ENCODE measurements at places on chromosomes 7 and 10.
A peak's percentile ranks its signal among the peaks of the same experiment; 100 is the strongest.

DNA sequence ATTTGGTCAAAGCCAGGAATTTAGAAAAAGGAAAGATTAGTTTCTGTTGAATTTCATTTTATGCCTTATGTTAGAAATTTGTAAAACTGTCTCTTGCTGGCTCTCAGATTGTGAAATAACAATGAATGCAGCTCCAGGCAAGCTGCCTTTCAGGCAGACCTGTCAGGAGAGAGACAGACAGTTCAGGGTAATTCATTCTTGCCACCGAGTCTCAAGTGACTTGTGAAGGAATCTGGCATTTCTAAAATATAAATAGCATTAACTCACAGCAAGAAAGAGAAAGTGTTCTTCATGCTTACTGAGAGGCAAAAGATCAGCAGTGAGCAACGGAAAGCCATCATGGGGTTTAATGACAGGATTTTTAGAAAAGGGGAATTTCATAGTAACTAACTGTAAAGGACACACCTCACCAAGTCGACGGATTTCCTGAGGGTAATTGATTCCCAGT is 442.3 kb upstream of the AKR1E2 start:
- peak; percentile 75 for DNase-seq

GRCh38 chr7:26369593-26369992 is 77.9 kb downstream of the SNX10 start:
- peak; percentile 86 for DNase-seq

DNA sequence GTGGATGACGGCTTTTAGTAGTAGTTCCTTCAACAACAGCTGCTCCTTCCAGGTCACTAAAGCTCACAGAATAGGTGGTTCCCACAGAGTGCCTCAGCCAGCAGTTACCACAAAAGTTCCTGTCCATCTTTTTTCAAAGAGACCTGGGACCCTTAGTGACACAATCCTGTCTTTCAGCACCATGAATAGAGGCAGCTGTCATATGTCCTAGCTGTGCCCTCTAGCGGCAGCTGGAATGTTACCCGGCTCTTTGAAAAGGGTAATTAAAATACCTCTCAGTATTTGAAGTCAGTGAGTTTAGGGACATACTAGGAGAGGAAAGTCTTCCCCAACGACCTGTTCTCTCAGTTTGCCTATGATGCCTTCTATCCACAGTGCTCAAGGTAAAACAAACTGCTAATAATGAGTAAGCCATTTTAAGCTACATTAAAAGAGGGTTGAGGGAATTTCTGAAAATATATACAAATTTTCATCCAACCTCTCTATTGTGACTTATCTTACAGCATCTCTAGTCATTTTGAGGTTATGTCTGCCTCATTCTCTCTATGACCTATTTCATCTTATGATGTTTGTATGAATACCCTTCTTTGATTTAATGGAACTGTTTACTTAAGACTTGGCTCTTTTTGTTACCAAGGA is 290.8 kb downstream of the NXPH1 start:
- peak; percentile 1 for DNase-seq

GRCh38 chr7:2360796-2361195 is 6.2 kb downstream of the EIF3B start:
- DNase-seq, result no peak

DNA sequence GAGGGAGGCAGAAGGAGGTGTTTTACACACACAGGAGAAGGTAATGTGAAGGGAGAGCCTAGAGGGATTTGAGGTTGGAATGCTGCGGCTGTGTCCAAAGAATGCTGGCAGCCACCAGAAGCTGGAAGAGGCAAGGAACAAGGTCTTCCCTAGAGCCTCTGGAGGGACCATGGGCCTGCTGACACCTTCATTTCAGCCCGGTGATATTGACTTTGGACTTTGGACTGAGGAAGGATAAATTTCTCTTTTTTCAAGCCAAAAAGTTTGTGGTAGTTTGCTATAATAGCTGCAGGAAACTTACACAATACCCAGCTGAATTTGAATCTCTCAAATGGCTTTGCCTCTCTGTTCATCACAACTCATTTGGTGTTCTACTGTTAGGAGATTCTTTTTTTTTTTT is 34.6 kb downstream of the UBN2 start:
- no peak for DNase-seq

- no peak for DNase-seq
Measured at GRCh38 chr10:62919776-62920175, 103.6 kb upstream of the EGR2 start.

GRCh38 chr10:84348860-84349259 is 20.5 kb downstream of the CCSER2 start:
- peak; percentile 83 for DNase-seq

DNA sequence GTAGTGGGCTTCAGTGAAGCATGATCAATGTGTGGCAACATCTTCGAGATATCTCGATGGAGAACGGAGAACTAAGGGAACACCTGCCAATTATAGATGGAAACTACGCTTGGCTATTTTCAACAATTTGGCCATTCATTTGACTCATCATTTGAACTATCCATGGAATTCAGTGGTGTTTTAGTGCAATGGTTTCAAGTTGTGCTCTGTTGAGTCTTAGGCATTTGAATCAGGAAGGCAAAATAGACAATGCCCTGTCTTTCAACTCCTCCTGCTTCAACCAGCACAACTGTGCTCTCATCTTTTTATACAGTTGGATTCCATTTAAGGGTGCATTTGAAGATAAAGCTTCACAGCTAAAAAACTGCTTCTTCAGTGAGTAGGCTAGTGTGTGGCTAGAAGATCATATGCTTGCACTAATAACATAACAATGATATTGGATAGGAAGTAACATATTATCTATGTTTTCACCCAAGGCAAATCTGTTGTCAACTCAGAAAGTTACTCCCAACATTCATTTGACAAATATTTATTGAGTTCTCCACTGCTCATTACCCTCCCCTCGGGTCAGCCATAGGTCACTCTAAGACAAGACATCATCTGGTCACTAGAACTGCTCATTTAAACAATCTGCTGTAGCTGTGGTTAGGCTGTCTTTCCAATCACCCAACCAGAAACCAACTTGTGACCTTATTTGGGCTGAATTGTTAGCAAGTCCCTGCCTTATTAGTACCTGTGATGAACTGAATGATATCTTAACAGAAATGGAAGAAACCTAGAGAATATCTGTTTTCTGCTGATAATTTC is 314.1 kb upstream of the SP4 start:
- DNase-seq, result no peak

DNA sequence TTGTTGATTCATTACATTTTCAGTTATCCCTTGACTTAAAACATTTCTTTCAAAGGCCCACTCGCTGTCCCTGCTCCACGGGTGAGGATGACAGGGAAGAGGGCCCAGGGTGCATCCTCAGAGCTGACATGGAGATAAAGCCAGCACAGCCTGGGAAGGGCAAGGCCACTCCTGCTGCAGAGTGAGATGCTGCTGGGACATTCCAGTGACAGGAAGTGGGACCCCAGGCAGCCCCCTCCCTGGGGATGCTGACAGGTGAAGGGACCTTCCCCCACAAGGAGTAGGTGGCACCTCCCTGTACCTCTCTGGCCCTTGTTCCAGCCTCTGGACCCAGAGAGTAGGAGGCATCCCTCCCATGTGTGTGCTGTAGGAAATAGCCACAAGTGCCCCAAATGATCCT is 97.8 kb upstream of the DDC start:
- DNase-seq, result no peak

- no peak for DNase-seq
Measured at GRCh38 chr7:111732923-111733322, 170.6 kb upstream of the IMMP2L start.

DNA sequence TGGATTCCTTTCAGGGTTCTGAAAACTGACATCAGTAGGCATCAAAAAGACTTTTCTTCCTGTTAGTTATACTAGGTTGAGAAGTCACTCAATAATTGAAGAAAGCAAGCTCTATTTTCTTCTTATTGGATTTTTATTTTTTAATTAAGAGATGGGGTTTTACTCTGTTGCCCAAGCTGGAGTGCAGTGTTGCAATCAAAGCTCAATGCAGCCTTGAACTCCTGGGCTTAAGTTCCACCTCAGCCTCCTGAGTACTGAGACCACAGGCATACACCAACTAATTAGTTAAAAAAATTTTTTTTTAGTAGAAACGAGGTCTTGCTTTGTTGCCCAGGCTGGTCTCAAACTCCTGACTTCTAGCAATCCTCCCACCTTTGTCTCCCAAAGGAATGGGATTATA is 28.0 kb downstream of the PIP4K2A start:
- no peak for DNase-seq

DNA sequence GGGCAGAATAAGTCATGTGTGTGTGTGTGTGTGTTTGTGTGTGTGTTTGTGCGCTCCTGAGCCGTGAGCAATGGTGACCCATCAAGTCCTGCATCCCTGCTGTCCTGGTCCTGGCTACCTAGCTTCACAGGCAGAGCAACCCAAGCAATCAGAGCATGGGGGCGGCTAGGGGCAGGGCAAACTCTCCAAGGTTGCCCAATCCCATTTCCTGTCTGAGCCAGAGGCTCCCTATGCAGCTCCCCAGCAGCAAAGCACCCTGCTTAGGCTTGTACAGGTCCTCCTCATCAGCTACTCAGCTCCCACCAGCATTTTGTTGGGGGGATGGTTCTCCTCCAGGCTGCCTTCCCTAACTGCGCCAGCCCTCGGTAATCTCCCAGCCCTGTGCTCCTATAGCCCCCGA is 31.1 kb upstream of the CRHR2 start:
- no peak for DNase-seq

- DNase-seq, result no peak
Measured at GRCh38 chr10:90591629-90592028, 266.2 kb downstream of the HTR7 start.

DNA sequence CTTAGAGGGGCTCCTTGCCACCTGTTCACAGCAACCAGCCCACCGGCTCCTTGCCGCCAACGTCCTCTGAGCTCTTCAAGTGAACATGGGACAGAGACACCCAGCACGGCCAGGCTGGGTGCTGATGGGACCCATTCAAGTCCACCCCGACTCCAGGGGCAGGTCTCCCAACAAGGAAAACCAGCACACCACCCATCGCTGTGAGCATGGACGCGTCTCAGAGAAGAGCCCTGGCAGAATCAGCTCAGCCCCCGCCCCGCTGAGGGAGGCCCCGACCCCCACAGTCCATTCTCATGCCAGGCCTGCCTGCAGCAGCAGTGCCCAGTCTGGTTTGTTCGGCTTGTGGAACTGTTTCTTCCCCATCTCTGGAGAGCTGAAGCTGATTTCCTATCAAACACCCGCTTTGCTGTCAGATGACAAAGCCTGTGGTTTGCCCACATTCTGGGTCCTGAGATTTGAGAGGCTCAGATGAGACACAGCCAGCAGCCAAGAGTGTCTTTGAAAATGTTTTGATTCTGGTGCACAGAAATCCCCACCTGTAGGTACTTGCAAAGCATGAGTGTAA is 216.6 kb downstream of the ZMYND11 start:
- DNase-seq, result no peak

- DNase-seq, result no peak
Measured at GRCh38 chr7:137757146-137757925, 89.4 kb downstream of the DGKI start.

- no peak for DNase-seq
Measured at GRCh38 chr7:100433592-100434296, 2.6 kb downstream of the PPP1R35 start.

DNA sequence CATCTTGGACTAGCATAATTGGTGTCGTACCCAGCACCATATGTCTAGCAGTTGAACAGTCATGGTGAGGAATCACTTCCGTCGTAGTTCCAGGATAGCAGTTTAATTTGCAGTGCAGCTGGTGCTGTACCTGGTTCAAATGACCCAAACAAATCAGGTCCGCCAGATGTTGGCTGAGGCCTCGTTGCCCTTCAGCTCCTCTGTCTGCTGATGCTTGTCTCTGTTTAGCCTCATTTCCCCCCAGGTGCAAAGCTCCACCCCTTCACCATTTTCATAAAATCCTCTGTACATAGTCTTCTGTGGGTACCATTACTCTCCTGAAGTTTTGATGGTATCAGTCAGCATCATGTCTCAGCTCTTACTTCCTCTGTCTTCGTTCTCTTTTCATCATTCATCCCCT is 35.1 kb downstream of the UMAD1 start:
- DNase-seq, result no peak
